ENCODE measurements at places on chromosomes 11 and 22. TPM values are rescaled to one million over a fixed set of nuclear protein-coding genes. Genes with fewer than 3 reads are reported as not detected.

DNA sequence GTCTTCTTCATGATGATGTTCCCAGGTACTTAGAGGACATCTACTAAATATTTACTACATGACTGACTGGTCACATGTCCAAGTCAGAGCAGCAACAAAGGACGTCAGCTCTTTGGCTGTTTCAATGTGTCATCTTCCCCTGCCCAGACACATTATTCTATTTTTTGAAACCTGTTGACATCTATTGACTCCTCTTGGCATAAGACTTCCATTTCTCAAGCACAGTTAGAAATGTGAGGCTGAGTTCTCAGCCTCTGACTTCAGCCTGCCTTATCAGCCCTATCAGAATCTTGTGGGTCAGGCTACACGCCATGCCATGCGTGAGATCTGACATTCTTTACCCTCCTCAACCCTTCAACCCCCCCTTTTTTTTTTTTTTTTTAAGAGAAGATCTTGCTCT, 63.8 kb downstream of the SC5D start:
- peak; percentile 64 for DNase-seq

- DNase-seq = no peak
Observed at GRCh38 chr11:10657308-10658271, 36.0 kb downstream of the IRAG1 start.

DNA sequence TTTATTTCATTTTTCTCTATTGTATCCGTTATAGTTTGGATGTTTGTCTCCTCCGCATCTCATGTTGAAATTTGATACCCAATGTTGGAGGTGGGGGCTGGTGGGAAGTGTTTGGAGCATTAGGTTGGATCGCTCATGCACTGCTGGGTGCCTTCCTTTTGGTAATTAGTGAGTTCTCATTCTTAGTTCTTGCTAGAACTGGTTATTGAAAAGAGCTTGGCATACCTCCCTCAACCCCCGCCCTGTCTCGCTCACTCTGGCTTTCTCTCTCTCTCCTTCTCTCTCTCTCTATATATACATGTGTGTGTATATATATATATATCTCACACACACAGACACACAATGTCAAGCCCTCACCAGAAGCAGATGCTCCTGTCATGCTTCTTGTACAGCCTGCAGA, 978.7 kb downstream of the DLG2 start:
- no peak for DNase-seq

DNA sequence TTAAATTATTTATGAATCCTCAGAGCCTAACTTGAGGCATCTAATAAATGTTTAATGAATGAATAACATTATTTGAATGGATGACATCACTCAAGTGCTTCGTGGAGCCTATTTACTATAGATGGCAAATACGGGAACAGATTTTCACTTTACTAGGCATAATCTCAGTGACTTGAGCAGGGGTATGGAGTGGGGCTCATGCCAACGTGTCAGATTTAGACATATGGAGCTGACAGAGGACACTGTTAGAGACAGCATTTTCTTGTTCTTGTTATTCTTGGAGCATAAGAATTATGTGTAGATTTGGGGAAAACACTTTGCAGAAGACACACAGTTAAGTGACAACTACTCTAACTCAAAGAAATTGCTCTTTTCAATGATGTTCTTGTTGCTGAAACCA, 78.5 kb downstream of the RDX start:
- DNase-seq = no peak

DNA sequence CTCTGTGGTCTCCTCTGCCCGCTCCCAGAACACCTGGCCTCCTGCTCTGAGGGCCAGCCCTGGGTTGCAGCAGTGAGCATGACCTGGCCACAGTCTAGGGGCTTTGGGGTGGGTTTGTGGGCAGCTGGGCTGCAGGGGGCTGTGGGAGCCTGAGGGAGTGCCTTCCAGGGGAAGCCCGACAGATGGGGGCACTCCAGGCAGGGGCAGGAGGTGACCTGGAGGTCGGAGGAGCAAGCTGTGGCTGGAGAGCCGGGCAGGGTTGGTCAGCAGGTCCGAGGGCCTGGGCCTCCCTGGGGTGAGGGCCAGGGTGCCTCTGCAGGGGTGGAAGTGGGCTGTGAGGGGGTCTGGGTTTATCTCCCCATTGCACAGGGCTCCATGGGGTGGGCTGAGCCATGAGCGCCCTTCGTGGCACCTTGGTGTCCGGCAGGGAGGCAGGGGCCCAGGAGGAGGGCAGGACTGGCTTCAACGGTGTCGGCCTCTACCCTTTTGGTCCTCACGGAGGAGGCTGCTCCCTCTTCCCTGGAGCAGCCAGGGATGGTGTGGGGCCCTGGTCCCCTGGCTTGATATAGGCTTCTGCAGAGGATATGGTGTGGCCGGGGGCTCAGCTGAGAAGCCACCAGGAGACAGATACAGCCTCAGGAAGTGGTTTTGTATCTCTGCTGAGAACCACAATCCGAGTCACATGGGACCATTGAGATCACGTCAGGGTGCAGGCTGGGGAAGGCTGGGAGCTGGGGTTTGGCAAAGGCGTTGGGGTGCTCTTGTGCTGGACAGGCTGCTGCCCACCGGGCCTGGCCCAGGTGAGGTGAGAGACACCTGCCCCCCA, 22.3 kb downstream of the KCNQ1 start:
- no peak for DNase-seq

- DNase-seq = peak; percentile 22
Observed at GRCh38 chr11:38315151-38315550, 1717.1 kb upstream of the RAG2 start.

DNA sequence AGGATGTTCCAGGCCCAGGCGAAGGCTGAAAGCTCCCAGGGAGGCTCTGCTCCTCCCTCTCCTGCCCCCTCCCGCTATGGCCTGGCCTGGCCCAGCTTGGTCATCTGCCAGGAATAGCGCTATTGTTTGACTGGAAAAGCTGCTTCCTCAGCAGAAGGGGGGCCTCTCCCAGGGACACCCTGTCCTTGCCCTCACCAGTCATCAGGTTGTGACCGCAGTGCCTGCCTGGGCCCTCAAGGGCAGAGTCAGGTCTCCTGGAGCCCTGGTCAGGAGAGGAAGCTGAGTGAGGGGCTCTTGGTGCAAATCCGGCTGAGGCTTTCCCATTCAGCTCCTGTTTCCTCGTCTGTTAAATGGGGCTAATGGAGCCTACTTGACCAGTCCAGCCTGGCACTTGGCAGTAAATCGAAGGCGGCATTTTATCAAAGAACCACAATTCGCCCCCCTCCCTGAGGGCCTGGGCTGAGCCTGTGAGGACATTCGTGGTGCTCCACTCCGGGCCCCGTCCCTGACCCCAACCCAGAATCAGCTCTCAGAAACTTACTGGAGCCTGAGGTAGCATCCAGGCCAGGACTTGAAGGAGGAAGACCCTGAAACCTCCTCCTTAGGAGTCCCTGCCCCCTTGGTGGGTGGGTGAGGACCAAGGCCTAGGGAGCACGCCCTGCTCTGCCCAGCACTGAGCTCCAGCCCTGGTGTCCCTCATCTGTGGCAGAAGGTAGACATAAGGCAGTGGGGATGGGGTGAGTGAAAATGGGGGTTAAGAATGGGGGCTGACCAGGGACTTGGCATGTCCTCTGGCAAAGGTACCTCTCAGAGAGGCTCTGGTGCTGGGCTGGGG, 2.0 kb upstream of the CASTOR1 start:
- DNase-seq = peak; percentile 65

DNA sequence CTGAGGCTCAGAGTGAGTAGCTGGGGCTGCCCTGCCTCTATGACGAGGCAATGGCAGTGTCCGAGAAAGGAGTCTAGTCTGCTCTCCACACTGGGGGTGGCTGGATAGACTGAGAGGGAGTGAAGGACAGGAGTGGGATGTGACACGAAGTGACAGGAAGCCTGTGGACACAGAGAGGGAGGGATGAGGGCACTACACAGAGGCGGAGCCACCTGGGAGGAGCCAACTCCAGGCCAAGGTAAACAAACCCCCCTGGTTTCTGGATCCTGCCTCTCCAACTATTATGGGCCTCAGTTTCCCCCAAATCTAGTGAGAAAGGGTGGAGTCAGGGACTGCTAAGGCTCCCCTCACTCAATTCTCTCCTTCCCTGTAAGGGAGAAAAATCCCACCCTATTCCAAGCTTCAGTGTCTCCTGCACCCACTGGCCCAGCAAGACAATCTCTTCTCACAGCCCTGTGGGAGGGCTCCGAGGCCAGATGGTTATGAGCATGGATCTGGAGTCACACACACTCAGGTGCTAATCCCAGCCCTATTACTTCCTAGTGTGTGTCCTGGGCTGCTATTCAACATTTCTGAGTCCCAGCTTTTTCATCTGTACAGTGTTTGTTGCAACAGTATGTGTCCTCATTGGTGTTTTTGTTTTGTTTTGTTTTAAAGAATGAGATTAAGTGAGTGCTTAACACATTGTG, 24.9 kb downstream of the ASPHD2 start:
- no peak for DNase-seq

DNA sequence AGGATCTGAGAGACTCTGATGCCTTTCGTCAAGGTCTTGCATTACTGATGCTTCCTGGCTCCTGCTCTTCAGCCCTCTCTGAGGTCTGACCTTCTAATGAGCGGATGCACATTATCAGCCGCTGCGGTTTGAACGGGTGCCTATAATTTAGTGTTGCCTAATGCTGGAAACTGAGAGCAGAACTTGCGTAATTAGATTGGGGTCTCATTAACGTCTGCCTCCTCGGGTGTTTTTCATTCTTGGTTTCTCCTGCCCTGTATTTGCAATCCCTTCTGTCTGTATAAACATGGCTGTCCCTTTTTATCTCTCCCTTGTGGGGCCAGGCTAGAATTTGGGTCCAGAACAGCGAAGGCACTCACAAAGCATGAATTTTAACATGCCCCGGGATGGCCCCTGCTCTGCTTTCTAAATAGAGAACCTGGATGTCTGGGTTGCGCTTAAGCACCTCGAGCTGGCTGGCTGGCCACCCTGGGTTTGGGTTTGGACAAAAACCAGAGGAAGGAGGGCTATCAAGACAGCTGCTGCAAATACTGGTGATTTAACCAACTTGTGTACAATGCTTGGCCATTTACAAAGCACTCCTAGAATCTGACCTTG, 118.6 kb downstream of the TIMP3 start:
- DNase-seq = no peak

GRCh38 chr22:44158816-44159215, 21.9 kb upstream of the PARVG start:
- DNase-seq = no peak

The NRIP3 gene
- total RNA-seq = 2.2 TPM

The PTPRCAP gene
- total RNA-seq = 0.51 TPM

The KCTD14 gene
- total RNA-seq = 1.3 TPM

Data from bronchial epithelial cell (primary cell).